ENCODE measurements at places on chromosomes 1 and 21.

- DNase-seq: no peak
These were observed 5.2 kb downstream of the TTLL10 start for GRCh38 chr1:1178794-1179331.

- peak; percentile 9 for DNase-seq
These were observed 12.0 kb downstream of the CLEC20A start for GRCh38 chr1:178484698-178485225.

- peak; percentile 7 for DNase-seq
These were observed 25.5 kb downstream of the CAPN9 start for GRCh38 chr1:230772457-230773395.

DNA sequence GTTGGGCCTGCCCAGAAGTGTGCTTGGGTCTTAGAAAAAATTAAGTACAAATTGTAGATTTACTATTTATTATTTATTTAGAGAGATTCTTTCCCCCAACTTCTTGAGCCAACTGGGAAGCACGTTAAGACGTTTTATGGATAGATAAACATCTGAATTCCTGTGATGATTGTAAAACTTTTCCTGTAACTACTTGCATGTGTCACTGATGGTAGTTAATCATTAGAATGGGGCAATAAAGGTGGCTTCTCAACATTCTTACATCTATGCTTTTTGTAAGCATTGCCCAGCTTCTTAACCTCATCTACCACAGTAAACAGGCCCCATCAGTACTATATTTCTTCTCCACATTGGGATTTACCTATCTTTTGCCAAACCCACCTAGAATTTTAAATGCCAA, 559.8 kb downstream of the LMO4 start:
- DNase-seq: no peak

- DNase-seq: peak; percentile 42
These were observed 8.7 kb upstream of the MDM4 start for GRCh38 chr1:204507317-204508105.

GRCh38 chr21:43320526-43320925, 106.4 kb downstream of the SIK1 start:
- DNase-seq: no peak

GRCh38 chr1:38240618-38241017, 194.0 kb upstream of the POU3F1 start:
- DNase-seq: no peak

GRCh38 chr21:35035116-35035515, 14.0 kb downstream of the RUNX1 start:
- no peak for DNase-seq

GRCh38 chr1:37476087-37476452, 1.7 kb downstream of the ZC3H12A start:
- no peak for DNase-seq

- no peak for DNase-seq
These were observed 64.0 kb downstream of the SLC9A1 start for GRCh38 chr1:27090911-27091310.

DNA sequence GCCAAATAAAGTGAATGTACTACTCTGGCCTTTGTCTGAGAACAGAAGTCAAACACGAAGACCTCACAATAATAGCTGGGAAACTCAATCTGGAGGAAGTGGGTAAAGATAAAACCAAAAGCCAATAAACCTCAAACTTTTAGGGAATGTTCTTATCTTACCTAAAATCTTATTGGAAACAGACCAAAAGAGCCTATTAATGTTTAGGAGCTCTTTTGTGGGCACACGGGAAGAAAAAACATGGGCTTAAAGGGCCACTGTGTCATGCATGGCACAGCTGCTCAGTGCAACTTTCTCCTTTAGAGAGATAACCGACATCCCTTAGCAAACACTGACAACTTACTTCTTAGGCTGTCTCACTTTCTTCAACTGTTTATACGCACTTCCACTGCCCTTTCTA, 16.1 kb downstream of the EIF2B3 start:
- DNase-seq: no peak

- DNase-seq: no peak
These were observed 53.8 kb upstream of the PSEN2 start for GRCh38 chr1:226816576-226816975.

DNA sequence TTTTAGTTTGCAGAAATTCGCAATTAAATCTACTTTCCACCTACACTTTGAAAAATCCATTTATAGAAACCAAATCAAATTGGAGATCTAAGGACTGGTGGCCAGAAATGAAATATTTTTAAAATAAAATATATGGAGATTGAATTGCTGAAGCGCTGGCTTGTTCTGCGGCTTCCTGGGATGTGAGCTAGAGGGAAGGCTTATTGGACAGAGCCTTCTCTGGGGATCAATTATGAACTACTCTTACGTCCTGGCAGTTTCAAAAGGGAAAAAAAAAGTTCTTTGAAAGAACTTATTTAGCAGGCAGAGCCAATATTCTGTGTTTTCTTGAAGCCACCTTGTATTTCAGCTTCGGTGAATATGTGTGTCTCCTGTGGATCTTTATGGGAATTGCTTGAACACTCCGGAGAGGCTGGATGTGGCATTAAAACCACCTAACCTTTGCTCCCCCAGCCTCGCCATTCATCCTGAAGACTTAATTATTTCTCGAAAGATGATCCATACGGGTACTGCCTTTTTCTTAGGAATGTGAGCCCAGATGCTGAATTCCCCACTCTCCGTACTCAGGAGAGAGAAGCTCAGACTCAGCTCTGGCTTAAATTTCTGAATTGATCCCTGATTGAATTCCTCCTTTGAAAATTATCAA, 478.9 kb upstream of the VAMP3 start:
- DNase-seq: no peak

GRCh38 chr1:24775348-24775747, 30.1 kb downstream of the CLIC4 start:
- no peak for DNase-seq

- DNase-seq: no peak
These were observed 239.9 kb downstream of the TNR start for GRCh38 chr1:175503538-175503937.
